Activated gamma-delta T cell treated with anti-CD3 and anti-CD28 coated beads, Interleukin-2, amount 50 U/mL, for 16 hours (primary cell): ENCODE measurements at places on chromosomes 3 and 15.

GRCh38 chr15:95853350-95853749 is 477.1 kb upstream of the NR2F2 start:
- DNase-seq, result no peak

DNA sequence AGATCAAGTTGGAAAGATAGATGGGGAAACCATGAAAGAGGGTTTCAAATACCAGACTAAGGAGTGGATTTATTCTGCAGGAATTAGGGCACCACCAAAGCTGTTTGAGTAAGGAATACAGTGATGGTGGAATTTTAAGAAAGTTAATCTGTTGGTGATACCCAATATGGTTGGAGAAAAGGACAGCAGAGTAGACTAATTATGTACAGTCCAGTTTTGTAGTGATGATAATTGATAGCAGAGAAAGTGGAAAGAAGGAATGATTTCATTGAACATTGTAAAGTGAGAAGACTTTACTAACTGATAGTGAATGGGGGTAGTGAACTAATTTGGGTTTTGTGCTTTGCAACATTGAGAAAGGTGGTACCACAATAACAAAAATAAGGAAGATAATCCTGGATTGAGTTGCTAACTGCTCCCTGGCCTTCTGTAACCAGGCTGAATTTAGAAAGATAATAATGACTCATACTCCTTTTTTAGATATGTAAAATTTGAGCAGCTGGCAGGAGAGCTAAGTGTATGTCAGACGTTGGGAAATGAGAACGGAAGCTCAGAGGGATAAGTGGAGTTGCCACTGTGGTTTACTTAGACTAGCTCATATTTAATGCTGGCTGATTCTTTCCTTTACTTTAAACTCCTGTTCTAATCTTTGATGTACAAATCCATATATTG is 16.9 kb downstream of the TCAIM start:
- no peak for DNase-seq

DNA sequence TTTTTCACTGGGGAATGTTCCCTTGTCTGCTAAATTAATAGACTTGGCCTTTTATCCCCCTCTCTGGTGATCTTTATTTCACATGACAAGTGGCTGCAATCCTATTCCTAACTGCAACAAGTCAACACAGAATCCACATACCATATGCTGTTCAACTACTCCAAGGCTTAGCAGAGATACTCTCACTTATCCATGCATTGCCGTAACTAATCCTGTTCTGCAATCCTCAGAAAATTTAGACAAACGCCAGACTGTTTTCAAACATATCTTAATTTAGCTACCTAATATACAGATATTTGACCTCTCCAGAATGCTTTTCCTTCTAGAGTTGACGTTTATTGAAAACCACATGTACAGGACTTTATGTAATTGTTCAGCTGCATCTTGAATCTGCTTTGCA is 37.9 kb downstream of the EID1 start:
- DNase-seq, result no peak

- DNase-seq, result no peak
These were observed 137.9 kb upstream of the LRIG1 start for GRCh38 chr3:66638717-66639116.

GRCh38 chr3:136283627-136284026 is 33.5 kb downstream of the PCCB start:
- DNase-seq, result no peak

DNA sequence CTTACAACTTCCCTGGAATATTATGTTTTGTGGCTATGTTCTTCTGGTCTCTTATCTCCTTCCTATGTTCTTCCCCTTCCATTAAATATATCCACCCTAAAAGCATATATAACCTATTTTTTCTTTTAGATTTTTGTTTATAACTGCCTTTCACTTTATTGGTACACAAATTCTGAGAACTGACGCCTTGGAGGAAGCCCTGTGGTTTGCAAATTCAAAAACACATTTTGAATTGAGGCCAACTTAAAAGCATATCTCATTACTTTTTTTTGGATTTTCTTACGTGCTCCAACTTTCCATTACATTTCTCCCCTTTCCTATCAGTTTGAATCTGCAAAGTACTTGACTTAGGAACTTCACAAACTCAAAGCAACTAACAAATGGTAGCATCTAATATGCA is 15.3 kb upstream of the COLQ start:
- DNase-seq, result no peak

GRCh38 chr3:74832925-74833324 is 218.5 kb upstream of the CNTN3 start:
- no peak for DNase-seq

GRCh38 chr15:36856339-36856973 is 243.9 kb downstream of the MEIS2 start:
- no peak for DNase-seq

- DNase-seq, result no peak
These were observed 150.3 kb upstream of the ARHGEF26 start for GRCh38 chr3:153970741-153971347.

- no peak for DNase-seq
These were observed 1552.3 kb downstream of the OTOL1 start for GRCh38 chr3:163048881-163049280.

- DNase-seq, result no peak
These were observed 25.8 kb downstream of the TMEM45A start for GRCh38 chr3:100518244-100518643.

DNA sequence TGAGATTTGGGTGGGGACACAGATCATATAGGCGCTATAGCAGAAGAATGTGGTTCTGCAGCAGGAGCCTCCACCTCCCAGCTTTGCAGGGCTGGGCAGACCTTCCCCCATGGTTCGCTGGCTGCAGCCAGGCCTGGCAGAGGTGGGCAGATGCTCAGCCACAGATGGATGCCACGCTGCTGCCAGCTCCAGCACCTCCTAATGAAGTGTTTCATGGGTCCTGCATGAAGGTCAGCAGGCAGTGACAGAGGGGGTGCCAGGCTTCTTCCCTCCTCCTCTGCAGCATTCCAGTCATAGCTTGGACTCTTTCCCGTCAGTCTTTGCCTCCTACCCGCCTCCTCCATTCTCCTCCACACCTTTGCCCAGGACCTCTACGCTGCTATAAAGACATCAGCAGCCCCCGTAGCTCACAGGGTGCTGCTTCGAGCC is 85.9 kb downstream of the SLCO3A1 start:
- DNase-seq, result no peak

DNA sequence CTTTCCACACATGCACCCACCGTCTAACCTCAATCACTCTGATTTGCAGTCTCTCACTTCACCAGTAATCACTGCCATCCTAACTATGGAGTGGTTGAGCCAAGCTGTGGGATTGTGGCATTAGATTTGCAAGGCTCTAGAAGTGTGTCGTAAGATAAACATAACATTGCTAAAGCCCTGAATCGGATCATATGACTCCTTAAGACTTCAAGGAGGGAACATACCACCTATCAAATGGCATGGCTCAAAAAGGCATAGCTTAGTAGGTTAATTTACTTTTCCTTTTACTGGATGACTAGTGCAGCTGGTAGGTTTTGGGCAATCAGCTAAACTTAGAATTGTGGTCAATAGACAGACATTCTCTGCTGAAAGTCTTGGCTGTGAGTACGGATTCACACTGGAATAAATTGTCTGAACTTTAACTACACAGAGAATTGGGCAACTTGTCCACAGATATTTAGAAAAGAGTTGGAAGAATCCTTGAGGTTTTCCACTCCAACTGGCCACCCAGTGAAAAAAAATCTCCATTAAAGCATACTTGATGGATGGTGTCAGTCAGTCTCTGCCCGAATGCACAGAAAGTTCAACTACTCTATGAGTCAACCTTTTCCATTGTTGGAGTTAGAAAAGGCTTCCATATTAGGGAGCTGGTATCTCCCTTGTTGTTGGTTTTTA is 476.7 kb upstream of the CBLB start:
- no peak for DNase-seq

DNA sequence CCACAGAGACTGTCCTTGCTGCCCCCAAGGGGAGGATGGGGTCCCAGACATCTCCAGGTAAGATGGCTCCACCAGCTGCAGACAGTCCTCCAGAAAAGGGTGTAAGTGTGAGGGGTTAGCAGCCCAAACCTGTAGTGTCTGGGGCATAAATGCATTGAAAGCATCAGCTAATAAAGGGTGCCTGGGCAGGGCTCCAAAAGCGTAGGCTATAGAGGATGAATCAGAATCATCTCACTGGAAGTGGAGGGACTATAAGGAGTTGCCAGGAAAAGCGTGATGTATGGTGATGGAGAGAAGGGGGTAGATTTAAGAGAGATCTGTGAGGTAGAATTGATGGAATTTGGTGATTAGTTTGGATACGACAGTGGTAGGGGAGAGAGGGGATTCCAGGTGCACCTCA is 79.9 kb upstream of the ONECUT1 start:
- DNase-seq, result no peak

GRCh38 chr15:28079313-28079969 is 19.7 kb downstream of the OCA2 start:
- no peak for DNase-seq

DNA sequence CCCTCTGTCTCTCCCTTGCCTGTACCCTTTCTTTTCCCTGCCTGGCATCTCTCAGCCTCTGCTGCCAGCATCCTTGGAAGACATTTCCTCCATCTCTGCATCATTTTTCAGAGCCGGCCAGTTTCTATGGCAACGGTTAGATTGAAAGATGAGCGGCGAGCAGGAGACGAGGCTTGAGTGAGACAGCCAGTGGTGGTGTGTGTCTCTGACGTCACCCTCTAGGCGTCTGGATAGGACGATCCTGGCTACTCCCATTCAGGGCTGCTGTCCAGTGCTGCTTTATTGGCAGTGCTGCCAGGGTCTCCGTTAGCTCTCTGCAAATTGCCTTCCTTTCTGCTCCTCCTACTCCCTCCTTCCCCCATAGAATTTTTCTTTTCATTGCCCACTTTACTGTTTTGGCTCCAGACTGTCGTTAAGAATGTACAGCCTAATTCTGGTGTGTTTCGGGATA is 57.9 kb downstream of the TRAK1 start:
- no peak for DNase-seq

GRCh38 chr3:197406266-197406665 is 107.9 kb upstream of the DLG1 start:
- DNase-seq, result no peak

DNA sequence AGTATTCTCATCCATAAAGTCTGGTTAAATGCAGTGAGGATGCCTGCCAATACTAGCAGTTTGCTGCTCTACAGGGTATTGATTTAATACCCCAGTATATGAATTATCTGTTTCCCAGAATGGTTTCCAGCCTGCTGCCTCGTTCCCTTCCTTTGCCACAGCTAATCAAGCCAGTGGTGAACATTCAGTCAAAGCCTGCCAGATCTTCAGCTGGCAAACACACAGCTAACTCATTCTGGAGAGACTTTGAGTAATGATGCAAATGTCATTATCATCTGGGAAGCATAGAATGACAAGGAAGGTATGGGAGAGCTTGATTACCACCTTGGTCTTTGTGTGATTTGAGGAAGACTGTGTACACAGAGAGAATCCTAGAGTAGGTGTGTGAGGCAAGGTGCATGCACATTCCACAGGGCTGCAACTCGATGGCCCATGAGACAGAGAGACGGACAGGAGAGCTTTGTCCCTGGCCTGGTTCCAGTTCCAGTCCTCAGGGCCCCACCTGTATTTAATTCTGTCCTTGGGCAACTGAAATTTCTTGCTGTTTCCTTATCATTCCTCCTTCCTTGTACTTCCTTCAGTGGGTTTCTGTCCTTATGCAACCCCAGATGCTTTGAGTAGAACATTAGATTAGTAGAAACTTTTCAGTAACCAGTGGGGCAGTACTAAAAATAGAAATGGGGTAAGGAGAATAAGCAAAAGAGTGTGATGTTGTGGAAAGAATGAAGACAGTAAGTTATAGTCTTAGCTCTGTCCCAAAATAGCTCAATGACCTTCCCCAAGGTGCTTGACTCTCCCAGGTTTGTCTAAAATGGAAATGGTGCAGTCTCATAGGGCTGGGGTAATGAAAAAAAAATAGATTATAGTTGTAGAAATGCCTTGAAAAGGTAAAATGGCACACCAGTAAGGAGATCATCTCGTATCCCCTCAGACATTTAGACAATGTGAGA is 72.5 kb downstream of the MITF start:
- DNase-seq, result no peak

- no peak for DNase-seq
These were observed 1546.5 kb downstream of the OTOL1 start for GRCh38 chr3:163043074-163043473.

DNA sequence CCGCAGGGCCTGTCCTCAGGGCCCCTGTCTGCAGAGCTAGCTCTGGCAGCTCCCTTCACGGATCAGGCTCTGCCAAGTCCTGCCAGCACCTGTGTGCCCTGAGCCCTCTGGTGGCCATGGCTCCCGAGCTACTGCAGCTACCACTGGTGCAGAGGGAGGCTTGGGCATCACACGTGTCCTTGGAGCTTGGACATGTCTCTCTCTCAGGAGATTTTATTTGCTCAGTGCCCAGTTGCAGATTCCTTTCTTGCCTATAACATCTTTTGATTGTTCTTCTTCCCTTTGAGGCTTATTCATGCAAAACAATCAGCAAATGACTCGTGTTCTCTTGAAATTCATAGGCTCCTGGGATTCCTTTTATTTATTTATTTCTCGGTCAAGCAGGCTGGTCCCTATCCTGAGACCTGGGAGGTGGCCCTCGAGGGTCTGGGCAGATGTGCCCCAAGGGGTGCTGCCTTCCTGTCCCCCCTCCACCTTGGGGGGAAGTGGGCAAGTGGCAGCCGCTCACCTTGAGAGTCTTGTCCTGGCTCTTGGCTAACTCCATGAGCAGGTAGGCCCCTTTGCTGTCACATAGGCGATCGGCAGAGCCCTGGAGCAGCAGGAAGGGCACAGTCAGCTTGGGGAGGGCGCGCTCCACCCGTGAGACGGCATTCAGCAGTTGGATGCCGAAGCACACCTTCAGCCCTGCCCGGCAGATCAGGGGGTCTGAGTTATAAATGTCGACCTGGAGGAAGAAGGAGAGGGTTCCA is 21.9 kb downstream of the ABTB1 start:
- no peak for DNase-seq

DNA sequence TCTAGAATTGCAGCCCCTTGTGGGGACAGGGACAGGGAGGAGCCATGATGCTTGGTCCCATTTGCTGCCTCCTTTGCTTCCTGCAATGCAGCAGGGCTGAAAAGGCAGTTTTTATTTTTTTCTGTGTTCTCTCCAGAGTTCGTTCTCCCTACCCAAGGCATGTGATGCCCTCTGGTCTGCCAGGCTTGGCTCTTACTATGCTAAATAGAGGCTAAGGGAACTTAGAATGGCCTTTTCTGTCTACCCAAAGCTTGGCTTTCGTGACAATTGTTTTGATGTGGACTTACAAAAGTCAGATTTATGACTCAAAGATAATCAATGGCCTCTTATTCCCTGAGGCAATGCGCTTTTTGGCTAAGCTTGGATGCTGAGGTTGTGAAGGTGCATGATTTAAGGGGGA is 293.3 kb upstream of the TBL1XR1 start:
- no peak for DNase-seq
